Activated CD8-positive, alpha-beta memory T cell treated with anti-CD3 and anti-CD28 coated beads for 1 hour (primary cell): ENCODE measurements at places on chromosomes 1 and 21.

DNA sequence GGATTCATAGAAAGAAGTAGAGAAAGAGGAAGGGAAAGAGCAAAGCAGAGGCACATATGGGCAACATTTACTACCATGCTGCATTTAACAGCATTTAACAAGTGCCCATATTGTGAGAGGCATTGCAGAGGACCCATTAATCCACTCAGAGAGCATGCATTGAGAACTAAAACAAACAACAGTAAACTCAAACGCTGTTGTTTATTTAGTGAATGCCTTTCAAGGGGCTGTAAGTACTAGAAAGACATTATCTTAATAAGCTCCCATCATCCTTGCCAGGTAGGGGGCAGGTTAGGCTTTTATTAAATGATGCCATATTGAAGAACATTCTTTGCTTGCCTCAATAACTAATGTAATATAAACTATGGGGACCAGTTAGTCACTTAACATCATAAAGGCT lies 254.3 kb upstream of the DAB1 start:
- no peak for DNase-seq

GRCh38 chr1:42732126-42732680 lies 7.8 kb downstream of the CLDN19 start:
- DNase-seq, result no peak

- DNase-seq, result no peak
Measured at GRCh38 chr1:10456048-10456447, 6.2 kb downstream of the CORT start.

DNA sequence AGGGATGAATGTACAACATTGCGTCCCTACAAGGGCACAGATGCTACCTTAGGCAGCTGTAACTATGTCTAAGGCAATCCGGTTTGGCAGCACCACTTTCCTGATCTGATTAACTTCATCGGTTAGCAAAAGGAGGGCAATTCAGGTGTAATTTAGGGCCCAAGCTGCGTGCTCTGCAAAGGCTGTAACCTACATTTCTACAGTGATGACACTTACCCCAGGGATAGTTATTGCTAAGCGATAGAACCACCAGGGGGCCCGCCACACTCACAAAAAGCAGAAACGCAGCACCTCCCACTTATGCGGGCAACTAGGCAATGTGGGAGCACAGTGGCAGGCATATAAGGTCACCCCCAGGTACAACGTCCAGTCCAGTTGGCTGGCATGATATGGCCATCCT lies 113.5 kb downstream of the GDAP2 start:
- no peak for DNase-seq

DNA sequence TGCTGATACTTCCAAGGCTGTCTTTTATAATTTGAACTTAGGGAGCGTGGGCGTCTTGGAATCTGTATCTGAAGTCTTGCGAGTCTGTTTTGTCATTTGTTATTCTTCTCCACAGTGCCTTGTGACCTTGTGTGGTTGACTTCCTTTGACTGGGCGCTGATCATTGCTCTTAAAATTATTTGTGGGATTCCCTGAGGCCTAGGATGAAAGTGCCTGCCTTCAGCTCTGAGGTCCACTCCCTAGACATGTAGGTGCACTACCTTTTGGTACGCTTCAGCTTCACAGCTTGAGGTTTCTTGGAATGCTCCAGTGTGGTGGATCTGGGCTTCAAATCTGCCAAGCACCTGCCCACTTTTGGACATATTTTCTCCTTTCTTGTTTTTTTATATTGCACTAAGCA lies 50.2 kb upstream of the IGSF5 start:
- no peak for DNase-seq
